Left hindlimb (tissue), 1 donor: ENCODE measurements at places on chromosomes 12 and 14.
A peak's percentile ranks its signal among the peaks of the same experiment; 100 is the strongest.

- no peak for DNase-seq
Observed at GRCh38 chr12:50894241-50894640, 51.5 kb downstream of the TMPRSS12 start.

- no peak for DNase-seq
Observed at GRCh38 chr12:130143136-130143535, 19.1 kb upstream of the FZD10 start.

DNA sequence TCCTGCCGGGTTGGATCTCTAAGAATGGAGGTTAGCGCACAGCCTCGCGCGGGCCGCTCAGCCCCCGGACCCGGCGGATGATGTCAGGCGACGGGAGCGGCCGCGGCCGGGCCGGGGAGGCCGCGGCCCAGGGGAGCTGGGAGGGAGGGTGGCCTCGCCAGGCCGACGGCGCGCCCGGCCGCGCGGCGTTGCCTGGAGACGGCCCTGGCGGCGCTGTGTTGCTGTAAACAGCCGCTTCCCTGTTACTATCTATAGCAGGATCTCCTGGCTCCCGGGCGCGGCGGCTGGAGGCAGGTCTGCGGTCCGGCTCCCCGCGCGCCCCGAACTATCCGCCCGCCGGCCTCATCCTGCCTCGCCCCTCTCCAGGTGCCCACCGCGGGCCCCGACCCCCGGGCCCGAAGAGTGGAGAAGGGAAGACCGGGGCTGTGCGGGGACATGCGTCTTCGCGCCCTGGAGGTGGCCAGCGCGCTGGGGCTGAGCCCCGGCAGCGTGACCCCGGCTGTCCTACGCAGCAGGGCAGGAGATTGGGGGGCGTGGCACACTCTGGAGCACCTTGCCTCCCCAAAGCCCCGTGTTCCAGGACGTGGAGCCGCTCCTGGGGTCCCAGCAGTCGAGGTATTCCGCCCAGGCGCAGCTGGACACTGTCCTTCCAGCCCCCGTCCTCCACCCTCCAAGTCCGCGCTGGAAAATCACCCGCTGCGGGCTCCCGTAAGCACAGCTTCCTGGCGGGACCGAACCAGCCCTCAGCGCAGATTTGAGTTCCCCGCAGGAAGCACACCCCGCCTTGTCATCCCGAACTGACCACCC lies 1.4 kb upstream of the FOS start:
- DNase-seq: peak; percentile 95

DNA sequence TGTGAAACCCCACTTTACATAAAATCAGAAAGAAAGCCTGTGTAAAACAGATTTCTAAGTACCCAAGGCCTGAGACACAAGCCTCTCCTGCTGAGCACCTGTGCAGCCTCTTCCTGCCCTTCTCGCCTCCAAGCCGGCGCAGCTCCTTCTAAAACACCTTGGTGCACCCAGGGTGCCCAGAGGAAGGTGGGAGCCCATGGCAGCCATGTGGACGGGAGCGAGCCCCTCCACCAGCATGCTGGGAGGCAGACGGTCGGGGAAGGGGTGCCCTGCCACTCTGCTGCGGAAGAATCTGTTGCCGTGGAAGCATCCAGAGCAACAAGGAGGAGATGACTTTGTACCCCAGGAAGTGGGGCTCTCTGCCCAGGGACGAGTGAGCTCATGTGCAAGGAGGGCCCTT lies 103.1 kb upstream of the C14orf180 start:
- DNase-seq: no peak

GRCh38 chr14:65279510-65279909 lies 133.0 kb upstream of the FUT8 start:
- no peak for DNase-seq

GRCh38 chr12:27549236-27549800 lies 25.3 kb downstream of the PPFIBP1 start:
- no peak for DNase-seq

DNA sequence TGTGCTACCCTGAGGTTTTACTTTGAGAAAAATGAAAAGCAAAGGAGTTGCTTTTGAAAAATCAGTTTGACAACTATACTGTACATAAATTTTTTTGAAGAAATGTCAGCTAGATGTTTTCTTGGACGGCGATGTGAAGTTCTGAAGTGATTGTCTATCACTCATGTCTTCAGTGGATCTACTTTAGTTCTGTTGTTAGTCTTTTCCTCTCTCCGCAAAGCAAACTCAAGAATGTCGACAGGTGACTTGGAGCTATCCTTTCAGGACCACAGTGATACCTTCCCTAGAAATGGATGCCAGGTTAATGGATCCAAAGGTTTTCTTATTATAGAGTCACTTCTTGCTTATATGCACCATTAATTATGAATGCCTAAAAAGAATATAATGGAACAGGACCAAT lies 1.2 kb downstream of the PTPRO start:
- DNase-seq: no peak

- DNase-seq: no peak
Observed at GRCh38 chr12:64670919-64671639, 60.8 kb downstream of the RASSF3 start.

GRCh38 chr12:69509904-69510827 lies 40.0 kb downstream of the FRS2 start:
- DNase-seq: no peak

DNA sequence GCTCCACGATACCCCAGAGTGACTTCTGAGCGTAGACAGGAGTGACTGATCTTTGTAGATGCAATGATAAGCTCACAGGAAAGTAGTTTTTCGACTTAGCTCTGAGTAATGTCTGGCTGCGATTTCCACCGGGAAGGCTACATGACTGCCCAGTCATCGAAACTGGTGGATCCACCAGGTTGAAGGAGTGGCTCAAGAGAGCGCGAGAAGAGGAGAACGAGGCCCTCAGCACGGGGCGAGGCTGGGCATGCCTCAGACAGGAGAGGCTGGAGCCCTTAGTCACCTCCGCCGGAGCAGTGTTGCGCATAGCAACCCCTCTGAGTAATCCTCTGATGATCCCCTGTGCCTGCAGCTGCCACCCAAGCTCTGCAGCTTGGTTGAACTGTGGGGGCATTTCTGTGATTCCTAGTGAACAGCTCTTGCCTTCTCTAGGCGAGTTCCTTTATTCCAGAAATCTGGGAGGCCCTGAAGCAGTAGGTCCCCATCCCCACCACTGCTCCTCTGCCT lies 25.6 kb downstream of the ELK3 start:
- DNase-seq: no peak

DNA sequence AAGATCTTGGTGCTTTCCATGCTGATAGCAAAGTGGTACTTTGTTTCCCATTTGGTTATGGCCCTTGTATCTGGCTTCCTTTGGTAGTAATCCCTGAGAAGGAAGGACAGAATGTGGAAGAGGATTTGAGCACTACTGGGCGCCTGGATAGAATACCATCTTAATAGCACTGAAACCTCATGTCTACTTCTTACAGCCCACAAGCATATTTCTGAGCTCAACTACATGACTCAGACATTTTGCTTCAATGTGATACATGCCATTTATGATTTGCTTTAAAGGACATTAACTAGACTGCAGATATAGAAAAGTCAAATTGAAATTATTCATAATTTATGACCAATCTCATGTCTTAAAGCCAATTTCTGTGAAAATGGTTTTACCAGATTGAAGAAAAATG lies 80.4 kb downstream of the LIN7A start:
- DNase-seq: no peak

GRCh38 chr12:107282628-107283027 lies 189.3 kb upstream of the CRY1 start:
- no peak for DNase-seq

- DNase-seq: no peak
Observed at GRCh38 chr12:41019461-41019860, 168.7 kb upstream of the PDZRN4 start.

- DNase-seq: no peak
Observed at GRCh38 chr12:47378222-47378582, 298.4 kb upstream of the AMIGO2 start.

DNA sequence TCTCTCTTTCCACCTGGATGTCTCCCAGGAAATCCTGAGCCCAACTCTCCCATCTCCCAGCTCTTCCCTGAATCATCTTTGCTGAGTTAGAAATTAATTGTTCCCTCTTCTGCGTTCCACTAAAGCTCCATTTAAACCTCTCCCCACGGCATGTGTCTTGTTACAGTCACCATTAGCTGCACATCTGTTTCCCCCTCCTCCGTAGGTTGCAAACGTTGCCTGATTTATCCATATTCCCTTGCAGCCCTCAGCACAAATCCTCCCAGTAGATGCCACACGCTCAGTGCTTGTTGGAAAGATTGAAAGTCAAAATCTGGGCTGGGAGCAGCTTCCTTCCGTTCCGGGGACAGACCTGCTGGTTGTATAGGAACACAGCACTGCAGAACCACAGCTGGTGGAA lies 90.4 kb downstream of the SLC24A4 start:
- peak; percentile 47 for DNase-seq

DNA sequence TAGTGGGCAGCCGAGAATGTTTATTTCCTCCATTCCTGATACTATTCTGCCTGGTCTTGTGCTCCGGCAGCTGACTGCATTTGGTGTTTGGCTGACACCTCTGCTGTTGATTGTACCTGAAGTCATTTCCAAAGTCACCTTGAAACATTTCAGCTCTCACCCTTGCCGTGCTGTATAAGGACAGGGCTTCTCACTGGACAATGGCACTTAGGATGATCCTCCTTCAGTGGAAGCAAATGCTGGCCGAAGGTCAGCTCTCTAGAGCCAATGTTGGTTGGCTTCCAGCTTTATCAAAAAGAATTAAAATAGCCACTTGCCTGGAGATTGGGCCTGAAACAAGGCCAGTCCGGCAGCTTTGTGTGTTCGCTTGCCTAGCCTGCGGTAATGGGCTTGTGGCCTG lies 44.0 kb downstream of the ACACB start:
- DNase-seq: no peak

DNA sequence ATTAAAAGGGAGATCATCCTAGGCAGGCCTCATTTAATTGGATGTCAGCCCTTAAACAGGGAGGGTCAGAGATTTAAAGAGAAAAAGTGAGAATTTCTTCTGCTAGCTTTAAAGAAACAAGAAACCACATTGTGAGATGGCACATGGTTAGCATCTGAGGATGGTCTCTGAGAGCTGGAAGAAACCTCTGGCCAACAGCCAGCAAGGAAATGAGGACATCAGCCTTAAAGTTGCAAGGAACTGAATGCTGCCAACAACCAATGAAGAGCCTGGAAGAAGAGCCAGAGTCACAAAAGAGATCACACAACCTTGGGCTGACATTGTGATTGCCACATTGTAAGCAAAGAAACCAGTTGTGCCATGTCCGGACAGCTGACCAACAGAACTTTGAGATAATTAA lies 17.5 kb upstream of the FAR2 start:
- DNase-seq: no peak

GRCh38 chr14:89331398-89331797 lies 85.6 kb downstream of the FOXN3 start:
- no peak for DNase-seq

DNA sequence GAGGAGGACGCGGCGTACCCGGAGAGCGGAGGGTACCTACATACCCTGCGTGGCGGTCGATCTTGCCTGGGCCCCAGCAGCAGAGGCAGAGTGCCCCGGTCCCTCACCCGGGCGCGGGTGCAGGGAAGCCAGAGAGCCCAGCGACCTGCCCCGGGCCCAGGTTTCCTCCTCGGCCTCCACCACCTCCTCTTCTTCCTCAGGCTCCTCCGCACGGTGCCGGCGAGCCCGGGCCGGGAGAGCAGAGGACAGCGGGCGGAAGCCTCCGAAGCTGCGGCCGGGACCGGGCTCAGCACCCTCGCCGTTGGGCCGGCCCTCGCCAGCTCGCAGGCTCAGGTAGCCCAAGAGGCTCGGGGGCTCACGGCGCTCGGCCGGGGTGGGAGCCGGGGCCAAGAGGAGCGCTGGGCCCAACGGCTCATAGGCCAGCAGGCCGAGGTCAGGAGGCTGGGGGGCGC lies 6.6 kb downstream of the ZNF219 start:
- peak; percentile 28 for DNase-seq

GRCh38 chr12:106170285-106170684 lies 31.5 kb upstream of the NUAK1 start:
- no peak for DNase-seq

GRCh38 chr14:53183056-53183455 lies 29.9 kb upstream of the DDHD1 start:
- DNase-seq: no peak

GRCh38 chr12:65532162-65532561 lies 253.7 kb downstream of the MSRB3 start:
- DNase-seq: no peak

- DNase-seq: no peak
Observed at GRCh38 chr14:50432131-50432530, 35.5 kb upstream of the CDKL1 start.

- no peak for DNase-seq
Observed at GRCh38 chr12:62301799-62302133, 41.6 kb downstream of the USP15 start.

DNA sequence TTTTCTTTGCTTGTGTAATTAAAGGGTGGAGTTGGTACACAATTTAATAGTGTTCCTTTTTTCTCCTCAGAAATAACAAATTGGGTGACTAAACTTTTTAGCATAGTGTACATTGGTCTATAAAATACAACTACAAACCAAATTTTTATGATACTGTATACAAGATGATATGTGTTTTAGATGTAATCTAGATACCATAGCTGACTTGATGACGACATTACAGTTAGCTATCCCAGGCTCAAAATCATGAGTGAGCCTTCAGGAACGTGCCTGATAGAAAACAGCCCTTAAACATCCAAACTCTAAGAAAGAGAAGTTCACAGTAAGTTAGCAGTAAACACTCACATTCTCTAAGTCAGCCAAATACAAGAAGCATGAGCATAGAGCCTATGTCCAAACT lies 99.0 kb upstream of the SSTR1 start:
- DNase-seq: no peak

GRCh38 chr12:7781274-7781673 lies 7.9 kb upstream of the NANOG start:
- no peak for DNase-seq

- DNase-seq: no peak
Observed at GRCh38 chr14:59633486-59633885, 56.9 kb upstream of the CCDC175 start.

DNA sequence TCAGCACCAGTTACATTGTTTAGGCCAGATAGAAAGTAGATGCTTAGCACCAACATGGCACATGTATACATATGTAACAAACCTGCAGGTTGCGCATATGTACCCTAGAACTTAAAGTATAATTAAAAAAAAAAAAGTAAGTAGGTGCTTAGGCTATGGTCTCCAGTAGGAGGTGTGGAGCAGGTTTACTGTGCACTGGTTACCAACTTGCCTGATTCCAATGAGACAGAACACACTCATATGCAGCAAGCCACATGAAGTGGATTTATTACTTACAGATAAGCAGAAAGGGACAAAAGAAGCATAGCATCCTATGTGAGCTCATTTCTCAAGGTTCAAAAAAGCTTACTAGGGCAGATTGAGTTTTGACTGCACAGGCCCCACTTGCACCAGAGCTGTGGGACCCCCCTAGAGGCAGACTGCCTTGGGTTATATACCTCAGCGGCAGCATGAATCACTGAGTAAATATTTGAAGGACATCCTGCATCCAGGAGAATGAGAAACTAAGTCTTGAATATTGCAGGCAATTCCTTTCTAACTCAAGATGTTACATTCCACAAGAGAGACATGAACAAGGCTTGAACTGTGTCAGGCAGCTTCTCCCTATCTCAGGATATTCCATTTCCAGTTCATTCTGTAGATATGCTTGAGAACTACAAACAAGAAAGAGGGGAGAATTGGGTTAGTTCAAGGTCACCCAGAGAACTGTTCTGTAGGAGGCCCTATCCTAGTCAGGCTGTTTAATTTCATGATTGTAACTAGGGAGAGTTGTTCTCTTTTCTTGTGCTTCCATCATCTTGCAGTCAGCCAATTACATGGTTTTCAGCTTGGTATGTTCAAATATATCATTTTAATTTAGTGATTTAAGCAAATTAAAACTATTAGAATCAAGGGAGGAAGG lies 30.1 kb downstream of the LRFN5 start:
- no peak for DNase-seq
